ENCODE measurements at places on chromosomes 4 and X.

GRCh38 chr4:1783970-1784369, 9.1 kb upstream of the FGFR3 start:
- no peak for DNase-seq

DNA sequence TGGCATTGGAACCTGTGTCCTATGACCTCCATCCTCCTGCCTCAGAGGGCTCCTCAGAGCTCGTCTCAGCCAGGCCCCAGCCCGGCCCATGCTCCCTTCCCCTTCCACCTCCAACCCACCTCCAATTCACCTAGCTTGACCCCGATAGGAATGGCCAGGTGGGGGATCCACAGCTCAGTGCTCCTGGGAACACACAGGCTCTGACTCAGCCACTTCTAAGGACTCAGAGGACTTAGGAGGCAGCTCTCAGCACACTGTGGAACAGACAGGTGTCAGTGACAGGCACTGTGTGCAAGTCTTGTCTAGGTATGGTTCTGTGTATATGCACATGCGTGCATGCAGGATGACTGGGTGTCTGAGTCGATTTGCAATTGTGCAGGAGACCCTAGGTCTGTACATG, 44.8 kb downstream of the PJA1 start:
- DNase-seq: no peak

DNA sequence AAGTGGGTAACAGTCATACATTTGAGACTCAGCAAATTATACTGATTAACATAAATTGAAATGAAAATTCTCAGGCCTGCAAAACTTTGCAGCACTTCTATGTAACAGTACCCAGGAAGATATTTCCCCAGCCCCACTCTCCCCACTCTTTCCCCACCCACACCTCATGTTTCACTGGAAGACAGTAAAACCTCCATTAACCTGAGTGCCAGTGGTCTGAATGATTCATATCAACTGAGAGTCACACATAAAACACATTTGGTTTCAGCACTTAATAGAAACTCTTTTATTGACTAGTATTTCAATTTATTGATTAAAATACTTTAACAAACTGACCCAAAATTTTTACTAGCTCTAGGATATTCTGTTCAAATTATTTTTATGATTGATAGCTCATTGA, 6.9 kb downstream of the CXCL6 start:
- no peak for DNase-seq

DNA sequence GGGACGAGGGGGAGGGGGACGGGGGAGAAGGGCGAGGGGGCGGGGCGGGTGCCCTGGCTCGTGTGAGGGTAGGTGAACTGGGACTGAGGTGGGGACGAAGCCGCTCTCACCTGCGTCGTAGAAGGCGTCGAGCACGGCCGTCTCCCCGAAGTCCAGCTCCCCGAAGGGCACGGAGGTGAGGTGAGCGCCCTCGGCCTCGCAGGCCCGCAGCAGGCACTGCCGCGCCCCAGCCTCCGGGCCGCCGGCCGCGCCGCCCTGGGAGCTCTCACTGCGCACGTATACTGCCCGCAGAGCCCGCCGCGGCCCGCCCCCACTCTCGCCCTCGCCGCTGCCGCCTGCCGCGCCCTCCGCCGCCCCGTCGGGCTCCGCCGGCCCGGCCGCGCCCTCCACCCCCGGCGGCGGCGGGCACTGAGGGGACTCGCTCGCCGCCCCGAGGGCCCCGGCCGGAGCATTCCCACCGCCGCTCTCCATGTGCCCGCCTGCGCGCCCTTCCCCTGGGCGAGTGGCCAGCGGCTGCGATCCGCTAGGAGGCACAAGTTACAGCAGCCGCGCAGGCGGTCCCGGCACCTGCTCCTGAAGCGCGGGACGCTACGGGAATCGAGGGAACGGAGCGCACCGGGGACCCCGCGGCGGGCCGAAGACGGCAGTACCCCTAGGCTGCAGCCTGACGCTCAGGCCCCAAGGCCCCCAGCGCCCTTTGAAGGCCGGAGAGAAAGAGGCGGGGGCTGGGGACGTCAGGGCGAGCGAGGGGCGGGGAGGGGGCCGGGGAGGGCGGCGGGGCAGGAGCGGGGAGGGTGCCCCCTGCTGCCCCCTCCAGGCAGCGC, at the start of gene MAP3K15:
MAP3K15 (minus strand) TSS at position 718 of the 824 bp plus-strand sequence; CDS start at position 471, 247 bp downstream.
- DNase-seq: peak; percentile 38

- no peak for DNase-seq
These were observed 12.7 kb downstream of the RPS6KA6 start for GRCh38 chrX:84175274-84175673.

DNA sequence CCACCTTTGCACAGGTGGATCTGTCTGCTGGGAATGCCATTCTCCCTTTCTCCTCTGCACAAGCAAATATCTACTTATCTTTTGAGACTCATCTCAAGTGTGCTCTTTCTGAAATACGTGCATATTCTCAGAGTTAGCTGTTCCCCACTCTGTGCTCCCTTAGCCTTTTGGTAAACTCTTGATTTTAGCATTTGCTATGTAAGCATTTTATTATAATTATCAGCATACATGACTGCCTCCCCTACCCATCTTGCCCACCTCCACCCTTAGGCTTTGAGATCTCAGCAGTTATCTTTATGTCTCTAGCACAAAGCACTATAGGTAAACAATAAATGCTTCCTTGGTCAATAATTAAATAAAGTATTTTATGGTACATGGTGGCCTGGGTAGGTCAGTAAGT, 11.5 kb downstream of the DRP2 start:
- no peak for DNase-seq

GRCh38 chr4:103892586-103892985, 172.8 kb upstream of the TACR3 start:
- DNase-seq: no peak

GRCh38 chrX:91331476-91331875, 103.2 kb upstream of the PABPC5 start:
- DNase-seq: no peak

- no peak for DNase-seq
These were observed 25.9 kb downstream of the WDR1 start for GRCh38 chr4:10090467-10091250.

DNA sequence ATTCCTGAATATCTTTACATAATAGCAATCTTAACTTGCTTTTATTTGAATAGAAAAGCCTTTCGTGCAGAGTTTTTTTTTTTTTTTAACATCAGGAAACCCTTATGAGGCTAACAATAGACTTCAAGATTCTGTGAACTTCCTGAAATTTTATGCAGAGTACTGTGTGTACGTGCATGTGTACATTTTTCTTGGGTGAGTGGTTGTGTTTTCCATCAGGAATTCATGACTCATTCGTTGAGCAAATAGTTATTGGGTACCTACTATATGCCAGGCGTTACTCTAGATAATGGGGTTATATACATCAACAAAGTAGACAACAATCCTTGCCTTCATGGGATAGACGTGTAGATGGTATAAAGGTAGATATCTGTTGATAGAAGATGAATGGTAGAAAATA, 59.1 kb downstream of the MRPL1 start:
- DNase-seq: no peak

DNA sequence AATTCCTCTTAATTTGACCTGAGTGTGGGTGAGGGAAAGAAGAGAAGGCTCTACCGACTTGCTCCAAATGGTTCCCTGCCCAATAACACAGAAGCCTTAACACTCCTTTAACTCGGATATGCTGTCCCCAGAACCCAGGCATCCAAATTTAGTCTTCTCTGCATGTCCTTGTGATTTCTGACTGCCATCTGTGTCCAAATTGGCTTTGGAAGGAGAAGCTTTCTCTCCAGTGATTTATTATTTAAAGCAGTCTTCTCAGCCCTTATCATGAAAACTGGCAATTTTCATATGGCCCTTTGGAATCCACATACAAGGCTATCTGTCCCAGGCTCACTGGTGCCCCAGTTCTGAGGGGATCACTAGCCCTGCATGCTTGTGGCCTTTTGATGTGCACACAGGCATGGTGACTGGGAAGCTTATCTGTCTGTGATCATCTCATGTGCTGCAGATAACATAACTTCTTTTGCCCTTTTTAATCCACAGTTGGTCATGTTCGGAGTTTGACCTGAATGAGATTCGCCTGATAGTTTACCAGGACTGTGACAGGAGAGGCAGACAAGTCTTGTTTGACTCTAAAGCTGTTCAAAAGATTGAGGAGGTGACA, 56.7 kb downstream of the FNIP2 start:
- no peak for DNase-seq

DNA sequence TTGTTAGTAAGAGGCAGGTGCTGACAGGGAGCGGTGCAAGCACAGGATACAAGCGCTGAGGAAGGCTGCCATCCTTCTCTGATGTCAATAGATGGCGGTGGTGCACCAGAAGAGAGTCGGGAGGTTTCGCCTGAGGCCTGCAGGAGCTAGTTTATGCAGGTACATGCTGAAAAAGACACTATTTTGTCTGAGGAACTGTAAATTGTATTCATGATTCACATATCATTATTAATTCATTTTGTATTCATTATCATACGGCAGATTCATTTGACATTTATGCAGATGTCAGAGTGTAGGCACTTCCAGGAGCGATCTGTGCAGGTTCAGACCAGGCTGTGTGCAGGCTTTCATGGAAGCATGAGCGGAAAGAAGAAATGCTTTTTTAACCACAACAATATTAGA, 824.0 kb downstream of the STIM2 start:
- peak; percentile 57 for DNase-seq

DNA sequence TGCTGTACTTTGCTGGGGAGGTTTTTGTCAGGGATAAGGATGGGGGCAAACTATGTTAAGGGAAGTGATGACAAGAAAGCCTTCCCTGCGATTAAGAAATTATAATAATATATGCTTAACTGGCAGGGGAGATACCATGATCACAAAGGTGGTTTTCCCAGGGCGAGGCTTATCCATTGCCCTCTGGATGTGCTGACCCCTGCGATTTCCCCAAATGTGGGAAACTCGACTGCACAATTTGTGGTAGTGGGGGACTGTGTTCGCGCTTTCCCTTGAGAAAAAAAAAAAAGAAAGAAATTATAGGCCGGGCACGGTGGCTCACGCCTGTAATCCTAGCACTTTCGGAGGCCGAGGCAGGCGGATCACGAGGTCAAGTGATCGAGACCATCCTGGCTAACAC, 24.5 kb downstream of the SLC25A43 start:
- DNase-seq: no peak

- no peak for DNase-seq
These were observed 79.8 kb downstream of the RLIM start for GRCh38 chrX:74534569-74535038.

GRCh38 chr4:121125498-121125885, 38.6 kb downstream of the TNIP3 start:
- no peak for DNase-seq

GRCh38 chrX:32408389-32408788, 803.0 kb downstream of the DMD start:
- DNase-seq: peak; percentile 27

- no peak for DNase-seq
These were observed 21.8 kb downstream of the TXLNG start for GRCh38 chrX:16807976-16808542.

DNA sequence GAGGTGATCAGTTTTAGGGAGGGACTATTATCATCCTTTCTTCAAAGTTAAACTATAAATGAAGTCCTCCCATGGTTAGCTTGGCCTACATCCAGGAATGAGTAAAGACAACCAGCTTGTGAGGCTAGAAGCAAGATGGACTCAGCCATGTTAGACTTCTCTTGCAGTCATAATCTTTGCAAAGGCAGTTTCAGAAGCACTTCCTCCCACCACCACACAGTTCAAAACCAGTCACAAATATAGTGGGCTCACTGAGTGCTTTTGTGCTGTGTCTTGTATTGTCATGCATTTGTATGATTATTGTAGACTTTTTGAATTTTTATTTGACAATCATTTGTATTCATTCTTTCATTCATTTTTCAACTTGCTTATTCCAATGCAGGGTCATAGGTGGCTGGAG, 204.5 kb downstream of the ZNF674 start:
- no peak for DNase-seq

DNA sequence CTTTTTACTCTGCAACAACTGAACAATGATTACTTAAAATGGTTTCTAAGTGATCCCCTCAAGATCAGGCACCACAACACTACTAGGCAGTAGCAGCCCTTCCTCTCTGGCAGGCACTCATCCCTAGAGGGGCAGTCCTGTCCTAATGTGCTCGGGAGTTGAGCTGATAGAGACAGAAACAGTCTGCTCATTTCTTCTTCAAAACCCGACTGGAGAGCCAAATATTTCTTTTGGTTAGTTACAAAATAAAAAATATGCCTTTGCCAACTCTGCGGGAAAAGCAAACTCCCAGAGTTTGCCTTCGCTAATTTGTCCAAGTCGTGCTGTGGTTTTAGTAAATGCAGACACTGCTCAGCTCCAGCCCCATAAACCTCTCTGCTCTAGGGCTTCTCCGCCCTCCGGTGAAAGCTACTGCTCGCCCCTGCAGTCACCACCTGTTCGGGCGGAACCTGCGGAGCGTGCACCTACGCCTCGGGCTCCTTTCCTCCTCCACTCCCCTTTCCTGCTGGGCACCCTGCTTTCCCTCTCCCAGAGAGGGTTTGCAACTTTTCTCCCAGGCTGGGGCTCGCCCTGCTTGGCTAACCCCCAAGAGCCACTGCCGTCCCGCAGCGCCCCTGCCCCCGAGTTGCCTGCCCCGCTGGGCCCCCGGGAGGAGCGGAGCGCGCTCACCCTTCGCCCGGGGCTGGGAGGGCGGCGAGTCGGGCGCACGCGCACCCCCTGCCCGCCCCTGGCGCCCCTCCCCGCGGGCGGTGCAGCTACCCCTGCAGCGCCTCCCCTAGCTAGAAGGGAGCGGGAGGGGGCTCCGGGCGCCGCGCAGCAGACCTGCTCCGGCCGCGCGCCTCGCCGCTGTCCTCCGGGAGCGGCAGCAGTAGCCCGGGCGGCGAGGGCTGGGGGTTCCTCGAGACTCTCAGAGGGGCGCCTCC, at the start of gene NPNT:
NPNT (plus strand) TSS at position 812 of the 923 bp plus-strand sequence. CDS start 182 bp downstream, outside the sequence.
- peak; percentile 76 for DNase-seq

- no peak for DNase-seq
These were observed 758.1 kb downstream of the GRID2 start for GRCh38 chr4:93061826-93062225.

- DNase-seq: peak; percentile 40
These were observed 19.9 kb downstream of the DGAT2L6 start for GRCh38 chrX:70196961-70197720.

GRCh38 chrX:18146009-18146408, 74.7 kb downstream of the BEND2 start:
- no peak for DNase-seq

DNA sequence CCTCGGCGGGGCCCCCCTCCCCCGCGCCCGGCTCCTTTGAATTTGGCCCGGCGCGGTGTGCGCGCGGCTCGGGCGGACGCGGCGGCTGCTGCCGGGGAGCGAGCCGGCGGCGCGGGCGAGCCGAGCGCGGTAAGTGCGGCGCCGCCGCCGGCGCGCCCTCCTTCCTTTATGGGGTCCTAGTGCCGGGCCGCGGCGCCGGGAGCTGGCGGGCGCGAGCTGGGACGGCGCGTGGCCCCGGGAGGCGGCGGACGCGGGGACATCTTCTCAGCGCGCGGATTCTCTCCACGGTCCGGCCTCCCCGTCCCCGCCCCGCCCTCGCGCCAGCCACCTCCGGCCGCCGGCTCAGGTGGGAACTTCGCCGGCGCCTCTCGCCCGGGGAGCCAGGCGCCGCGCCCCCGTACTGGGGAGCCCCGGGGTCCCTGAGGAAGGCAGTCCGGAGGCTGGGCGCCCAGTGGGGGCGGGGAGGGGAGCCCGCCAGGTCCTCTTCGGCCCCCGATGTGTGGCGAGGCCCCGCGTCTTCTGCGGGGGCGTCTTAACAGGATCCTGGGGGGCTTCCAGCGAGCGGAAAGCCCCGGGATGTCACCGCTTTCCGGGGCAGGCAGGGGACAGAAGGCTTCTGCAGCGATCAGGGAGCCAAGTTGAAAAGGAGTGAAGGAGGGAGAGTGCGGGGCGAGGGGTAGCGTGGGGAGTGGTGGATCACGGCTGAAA, 98.4 kb upstream of the TENM3 start:
- peak; percentile 51 for DNase-seq

GRCh38 chr4:72344418-72344817, 224.6 kb downstream of the ADAMTS3 start:
- DNase-seq: no peak

GRCh38 chr4:163243297-163243981, 76.7 kb upstream of the NAF1 start:
- DNase-seq: no peak
